Right ventricle myocardium superior (tissue), 1 donor: ENCODE measurements at places on chromosomes 6 and 20.

DNA sequence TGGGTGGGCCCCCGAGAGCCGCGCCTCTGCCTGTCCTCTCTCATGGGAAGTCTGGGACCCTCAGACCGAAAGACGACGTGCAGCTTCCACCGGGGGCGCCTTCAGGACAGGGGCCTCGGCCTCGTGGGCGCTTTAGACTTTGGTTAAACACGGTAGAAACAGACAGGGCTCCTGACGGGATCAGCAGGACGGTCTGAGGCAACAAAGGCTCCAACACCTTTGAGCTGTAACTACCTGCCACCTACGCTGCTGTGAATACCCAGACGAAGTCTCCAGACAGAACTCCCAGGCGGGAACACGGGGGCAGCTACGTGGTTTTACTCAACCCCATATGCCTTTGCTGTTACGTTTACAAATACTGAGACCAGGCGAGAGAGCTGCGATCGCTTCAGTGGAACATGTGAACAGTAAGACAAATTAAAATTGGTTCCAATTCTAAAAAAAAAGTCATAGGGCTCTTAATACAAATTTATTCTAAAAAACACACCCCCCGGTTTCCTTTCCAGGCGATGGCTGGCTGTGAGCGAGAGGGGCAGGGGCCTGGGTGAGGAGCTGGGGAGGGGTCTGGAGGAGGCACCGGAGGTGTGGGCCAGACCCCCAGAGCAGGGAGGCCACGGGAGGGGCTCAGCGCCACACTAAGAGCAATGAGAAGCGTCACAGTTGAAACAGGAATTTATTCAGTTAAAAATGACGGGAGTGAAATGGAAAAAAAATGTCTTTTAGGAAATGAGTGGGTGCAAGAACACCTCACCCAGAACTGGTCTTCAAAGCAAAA, 453.2 kb downstream of the QKI start:
- no peak for DNase-seq

DNA sequence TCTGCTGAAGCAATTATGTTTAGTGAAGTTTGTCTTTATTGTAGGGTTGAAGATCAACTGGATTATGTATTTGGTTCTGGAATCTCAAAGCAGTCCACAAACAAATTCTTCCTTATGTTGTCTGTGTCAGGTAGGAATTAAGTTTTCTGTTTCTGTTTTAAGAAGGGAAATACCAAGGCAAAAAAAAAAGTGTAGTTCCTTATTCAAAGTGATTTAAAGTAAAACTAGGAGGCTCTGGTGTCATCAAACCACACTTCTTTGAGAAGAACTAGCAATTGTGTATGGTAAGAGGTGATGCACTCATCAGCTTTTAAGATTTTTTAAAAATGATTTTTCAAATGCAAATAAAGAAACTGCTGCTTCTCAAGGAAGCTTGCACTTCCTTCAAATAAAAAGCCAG, 1.9 kb downstream of the FAM135A start:
- DNase-seq, result no peak

DNA sequence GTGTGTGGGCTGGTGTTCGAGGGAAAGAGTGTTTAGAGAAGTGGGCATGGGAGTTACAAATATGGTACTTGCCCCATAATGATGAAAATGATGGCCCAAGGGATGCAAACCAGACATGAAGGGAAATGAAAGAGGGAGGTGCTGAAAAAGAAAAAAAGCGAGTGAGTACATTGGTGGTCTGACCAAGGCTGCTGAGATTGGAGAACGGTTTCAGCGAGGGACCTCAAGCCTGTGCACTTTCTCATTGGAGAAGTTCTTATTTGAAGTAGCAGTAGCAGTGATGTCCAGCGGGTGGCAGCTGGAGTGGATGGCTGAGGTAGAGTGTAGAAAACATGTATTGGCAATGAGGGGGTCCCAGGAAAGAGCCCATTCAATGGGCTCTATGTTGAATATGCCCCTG, 54.8 kb downstream of the TNFAIP3 start:
- no peak for DNase-seq

- no peak for DNase-seq
Observed at GRCh38 chr6:125254321-125254720, 47.4 kb downstream of the HDDC2 start.

- no peak for DNase-seq
Observed at GRCh38 chr20:59966428-59966827, 8.2 kb downstream of the CDH26 start.

DNA sequence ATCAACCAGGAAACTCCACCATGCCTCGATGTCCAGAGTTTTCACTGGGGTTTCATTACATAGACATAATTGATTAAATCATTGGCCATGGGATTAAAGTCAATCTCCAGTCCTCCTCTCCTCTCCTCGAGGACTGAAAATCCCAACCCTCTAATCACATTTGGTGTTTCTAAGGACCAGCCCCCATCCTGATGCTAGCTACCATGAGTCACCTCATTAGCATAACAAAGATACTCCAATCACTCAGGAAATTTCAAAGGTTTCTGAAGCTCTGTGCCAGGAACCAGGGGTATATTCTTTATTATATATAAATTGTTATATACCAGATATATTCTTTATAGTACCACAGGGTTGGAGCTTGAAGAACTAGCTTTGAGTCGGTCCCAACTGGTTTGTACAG, 212.9 kb upstream of the PRND start:
- DNase-seq, result no peak

DNA sequence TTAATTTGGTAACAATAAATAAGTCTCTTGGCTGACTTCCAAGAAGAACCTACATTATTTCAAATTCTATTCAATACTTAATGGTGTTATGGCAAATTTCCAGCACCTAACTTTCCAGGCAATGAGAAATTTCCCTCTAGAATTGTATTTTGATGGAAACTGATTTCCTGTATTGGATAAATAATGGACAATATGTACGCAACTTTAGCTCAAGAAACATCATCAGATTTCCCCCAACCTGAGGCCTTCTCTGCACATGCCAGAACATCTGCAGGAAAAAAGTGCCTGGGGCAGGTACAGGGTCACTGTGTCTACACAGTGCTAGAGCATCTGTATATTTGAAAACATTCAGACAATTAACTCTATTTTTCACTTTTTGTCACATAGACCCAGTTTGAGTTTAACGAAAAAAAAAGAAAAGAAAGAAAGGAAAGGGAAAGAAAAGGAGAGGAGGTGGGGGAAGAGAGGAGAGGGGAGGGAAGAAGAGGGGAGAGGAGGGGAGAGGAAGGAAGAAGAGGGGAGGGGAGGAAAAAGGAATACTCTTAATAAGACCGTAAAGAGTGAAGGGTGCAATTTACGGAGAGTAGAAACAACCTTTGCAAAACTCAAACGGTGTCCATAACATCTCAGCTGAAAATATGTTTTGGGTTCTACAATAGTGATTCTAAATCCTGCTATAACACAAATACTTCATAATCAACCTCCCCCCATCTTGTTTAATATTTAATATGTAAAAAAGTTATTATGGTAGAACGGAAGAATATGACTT, 130.0 kb downstream of the TSHZ2 start:
- no peak for DNase-seq

DNA sequence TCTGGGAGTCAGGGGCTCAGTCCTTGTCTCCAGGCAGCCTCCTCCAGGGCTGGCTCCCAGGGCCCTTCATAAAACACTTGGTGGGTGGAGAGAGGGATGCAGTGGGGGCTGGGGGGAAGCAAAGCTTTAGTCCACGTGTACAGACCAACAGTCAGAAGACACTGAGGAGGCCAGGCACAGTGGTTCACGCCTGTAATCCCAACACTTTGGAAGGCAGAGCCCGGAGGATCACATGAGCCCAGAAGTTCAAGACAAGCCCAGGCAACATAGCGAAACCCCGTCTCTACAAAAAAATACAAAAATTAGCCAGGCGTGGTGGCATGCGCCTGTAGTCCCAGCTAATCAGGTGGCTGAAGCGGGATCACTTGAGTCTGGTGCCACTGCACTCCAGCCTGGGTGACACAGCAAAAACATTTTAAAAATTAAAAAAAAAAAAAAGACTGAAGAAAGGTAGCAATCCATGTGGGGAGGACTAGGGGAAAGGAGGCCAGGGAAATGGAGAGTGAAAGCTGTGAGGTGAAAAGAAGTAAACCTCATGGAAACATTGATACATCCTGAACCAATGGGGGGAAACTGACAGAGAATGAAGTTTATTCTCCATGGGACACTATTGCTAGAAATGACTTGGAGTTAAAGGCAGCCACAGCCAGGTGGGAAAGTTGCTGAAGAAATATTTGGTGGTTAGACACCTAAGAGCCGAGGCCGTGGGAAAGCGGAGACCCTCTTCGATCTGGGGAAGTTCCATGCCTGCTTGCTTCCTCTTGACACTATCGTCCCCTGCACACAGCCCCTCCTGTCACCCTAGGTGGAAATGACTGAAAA, 35.4 kb downstream of the PIM1 start:
- no peak for DNase-seq

GRCh38 chr6:1849691-1850090, 240.0 kb downstream of the FOXC1 start:
- no peak for DNase-seq

GRCh38 chr6:105884011-105884410, 202.1 kb upstream of the PRDM1 start:
- DNase-seq, result no peak

DNA sequence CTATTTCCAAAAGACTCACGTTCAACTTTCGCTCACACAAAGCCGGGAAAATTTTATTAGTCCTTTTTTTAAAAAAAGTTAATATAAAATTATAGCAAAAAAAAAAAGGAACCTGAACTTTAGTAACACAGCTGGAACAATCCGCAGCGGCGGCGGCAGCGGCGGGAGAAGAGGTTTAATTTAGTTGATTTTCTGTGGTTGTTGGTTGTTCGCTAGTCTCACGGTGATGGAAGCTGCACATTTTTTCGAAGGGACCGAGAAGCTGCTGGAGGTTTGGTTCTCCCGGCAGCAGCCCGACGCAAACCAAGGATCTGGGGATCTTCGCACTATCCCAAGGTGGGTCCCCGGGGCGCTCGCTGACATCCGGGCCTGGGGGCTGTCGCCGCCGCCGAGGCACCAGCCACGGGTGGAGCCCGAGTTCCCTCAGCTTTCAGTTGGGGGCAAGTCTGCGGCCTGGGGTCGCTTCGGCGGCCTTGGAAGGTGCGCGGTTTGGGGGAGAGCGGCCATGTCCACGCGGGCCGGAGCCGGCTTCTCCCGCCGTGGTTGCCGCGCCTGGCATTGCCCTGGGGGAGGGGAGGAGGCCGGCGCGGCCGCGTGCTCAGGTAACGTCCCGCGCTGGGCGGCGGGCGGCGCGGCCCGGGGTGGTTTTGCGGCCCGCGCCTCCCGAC, 429 bp downstream of the AMD1 start:
- DNase-seq, result peak; percentile 65

DNA sequence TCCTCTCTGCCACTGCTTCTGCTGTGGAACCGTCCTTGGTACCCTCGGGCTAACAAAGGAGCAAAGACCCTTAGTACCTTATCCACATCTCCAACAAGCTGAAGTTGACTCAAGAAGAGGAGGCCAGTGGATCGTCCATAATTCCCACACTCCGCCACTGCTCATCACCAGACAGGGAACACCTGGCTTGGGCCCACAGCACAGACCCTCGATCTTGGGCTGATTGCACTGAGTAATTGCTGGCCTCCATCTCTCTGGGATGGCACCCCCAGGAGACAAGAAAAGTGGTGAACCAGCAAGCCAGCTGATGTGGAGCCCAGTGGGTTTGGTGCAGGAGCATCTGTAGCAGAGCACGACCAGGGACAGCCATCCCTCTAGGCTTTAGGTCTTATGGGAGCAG, 109.4 kb upstream of the GRIK2 start:
- DNase-seq, result no peak

GRCh38 chr6:123805921-123806320, 2.3 kb downstream of the NKAIN2 start:
- DNase-seq, result no peak

DNA sequence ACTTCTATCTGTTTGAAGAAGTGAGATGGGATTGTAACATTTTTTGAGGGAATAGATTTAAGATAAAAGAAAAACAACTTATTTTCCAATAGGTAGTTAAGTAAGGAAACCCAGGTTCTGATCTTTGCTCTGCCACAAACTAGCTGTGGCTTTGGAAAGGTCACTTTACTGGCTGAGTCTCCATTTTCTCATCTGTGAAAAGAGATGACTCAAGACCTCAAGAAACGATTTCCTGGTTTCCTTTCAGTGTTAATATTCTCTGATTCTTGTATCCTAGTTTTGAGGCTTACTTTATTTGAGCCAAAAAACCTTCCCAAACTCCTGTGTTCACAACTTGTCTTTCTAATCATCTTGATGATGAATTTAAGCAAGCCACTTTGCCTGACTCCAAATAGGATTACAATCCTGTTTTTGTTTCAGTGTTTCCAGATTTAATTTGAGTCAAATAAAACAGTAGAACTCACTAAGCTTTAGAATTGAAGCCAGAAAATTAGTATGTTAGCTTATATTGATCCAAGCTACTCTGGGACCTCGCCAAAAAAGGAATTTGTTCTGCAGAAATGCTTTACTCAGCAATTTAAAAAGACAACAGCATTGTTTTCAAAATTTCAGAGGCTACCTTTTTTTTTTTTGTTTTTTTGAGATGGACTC, 51.1 kb downstream of the ENPP1 start:
- no peak for DNase-seq

GRCh38 chr20:49704932-49705336, 8.7 kb downstream of the B4GALT5 start:
- DNase-seq, result no peak

DNA sequence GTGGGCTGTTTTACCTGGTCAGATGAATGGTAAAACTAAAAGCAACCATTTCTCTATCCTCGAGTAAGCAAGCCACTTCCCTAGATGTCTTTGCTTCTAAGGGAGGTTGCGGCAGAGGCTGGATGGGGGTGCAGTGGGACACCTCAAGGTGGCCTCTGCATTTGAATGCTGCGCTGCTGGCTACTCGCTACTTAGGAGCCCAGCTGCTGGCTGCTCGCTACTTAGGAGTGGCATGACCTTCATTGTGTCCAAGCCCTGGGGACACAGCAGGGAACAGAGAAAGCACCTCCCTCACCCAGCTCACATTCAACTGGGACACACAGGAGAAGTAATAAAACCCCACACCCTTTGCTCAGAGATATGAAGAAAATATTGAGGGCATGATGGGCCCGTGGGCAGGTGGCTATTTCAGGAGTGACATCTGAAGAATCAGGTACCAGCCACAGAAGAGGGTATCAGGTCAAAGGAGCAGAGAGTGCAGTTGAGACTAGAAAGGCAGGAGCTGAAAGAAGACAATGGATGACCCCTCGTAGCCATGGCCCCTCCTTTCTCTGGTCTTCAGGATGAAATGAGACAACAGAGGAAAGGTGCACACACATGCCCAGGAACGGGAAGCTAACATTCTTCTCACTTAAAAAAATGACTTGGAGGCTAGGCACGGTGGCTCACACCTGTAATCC, 149.4 kb downstream of the ZMYND8 start:
- DNase-seq, result no peak
